Cerebellar cortex (tissue), 1 donor: ENCODE measurements at places on chromosomes 13 and 19.
A peak's percentile ranks its signal among the peaks of the same experiment; 100 is the strongest.

DNA sequence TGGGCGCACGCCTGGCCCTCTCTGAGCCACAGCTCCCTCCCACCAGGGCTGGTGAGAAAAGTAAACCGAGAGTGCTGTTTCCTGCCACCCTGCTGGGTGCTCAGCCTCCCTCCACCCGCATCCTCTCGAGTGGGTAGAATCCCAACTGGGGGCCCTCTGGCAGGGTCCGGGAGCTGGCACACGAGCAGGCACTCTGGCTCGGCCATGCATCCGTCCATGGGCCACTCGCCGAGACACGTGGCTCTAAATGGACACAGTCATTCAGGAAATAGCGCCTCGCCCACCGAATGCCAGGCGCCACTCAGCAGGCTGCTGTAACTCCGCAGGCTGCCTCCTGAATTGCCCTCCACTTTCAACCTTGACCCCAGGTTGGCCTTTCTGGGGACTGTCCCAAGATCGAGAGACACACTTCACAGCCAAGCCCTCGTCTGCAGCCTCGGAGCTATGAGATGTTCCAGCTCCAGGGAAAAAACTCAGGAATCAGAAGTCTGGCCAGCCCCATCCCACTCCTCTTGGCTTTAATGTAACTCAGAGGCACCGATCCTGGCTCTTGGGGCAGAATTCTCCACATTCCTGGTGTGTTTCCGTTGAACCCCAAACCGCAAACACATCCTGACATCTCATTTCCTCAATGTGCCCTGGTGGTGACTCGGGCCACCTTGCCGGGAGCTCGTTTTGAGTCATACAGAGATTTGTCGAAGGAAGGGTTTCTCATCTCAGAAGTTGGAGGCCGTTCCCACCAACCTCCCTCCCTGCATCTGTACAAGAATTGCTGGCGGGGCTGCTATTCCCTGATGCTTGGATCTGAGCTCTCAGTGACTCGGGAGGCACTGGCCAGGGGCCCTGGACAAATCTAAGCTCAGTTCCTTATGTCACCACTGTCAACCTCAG, 14.1 kb downstream of the KLF2 start:
- no peak for DNase-seq

DNA sequence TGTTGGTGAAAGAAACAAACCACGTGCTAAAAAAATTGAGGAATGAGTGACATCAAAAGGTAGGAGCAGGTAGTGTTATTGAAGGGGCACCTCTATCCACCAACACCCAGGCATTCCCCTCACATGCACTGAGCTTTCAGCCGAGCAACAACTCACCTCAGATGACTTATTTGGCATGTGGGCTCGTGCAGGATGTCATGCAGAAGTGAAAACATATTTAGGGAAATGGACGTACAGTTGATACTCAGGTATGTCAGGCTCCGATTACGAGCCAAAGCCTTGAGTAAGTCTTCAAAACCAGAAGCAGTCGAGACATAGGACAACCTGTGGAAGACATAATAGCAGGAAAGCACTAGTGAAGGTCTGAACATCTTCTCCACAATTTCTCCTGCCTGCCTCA, 30.4 kb downstream of the NLRP11 start:
- no peak for DNase-seq

- DNase-seq, result no peak
Observed at GRCh38 chr13:112725346-112726015, 35.6 kb downstream of the ATP11A start.

DNA sequence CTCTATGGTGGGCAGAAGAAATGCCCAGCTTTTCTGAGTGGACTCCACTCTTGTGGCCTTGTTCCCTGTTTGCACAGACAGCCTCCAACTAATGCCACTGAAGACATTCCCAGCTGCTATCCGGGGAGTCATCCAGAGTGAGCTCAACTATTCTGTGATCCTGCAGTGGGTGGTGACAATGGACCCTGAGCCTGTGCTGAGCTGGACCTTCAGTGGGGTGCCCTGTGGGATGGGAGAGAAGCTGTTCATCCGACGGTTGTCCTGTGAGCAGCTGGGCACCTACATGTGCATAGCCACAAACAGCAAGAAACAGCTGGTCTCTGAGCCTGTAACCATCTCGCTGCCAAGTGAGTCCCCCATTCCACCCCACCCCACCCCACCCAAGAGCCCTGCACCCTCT, 10.3 kb downstream of the IGSF23 start:
- DNase-seq, result no peak

DNA sequence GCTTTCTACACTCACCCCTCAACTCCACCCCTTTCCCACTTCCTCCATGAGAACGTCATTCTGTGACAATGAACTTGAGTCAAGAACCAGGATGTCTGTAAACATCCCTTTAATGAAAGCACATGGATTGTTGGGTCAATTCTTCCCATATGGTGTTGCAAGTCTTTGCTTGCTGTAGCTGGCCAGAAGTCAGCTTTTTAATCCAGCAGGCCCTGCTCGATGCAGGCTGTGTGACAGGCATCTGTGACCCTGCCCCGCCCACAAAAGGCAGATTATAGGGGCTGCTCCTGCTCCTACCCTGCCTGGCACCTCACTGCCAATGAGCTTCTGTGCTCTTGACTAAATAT, 78.0 kb downstream of the STARD13 start:
- no peak for DNase-seq

DNA sequence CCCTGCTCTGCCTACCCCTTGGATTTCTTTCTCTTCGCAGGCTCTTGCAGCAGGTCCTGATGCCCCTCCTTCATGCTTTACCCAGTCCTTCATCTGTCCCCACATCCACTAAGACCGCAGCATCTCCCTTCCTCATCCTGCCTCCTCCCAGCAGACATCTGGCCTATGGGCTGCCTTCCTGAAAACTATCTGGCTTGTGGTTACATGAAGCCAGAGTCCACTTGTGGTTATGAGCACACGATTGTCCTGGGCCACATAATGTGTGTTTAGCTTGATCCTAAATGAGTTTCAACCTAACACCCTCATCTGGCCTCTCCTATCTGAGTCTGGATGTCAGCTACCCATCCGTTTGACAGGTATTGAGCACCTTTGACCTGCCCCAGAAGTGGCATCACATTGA, 5.5 kb upstream of the ZNF175 start:
- no peak for DNase-seq

DNA sequence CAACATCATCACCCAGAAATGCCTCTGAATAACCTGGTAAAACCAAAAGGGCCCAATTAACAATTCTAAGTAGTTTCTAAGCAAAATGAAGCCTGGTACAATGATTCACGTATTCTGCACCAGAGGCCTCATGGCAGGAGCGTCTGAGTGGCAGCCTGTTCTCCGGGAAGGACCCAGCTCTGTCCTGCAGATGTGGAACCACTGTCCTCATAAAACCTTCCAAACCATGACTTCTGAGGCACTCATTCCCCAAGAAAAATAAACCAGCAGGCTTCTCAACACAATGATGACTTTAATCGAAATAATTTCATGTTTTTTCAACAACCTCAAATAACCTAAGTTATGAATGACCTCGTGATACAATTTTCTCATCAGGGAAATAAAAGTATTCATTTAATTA, 89.9 kb downstream of the STK24 start:
- DNase-seq, result no peak

DNA sequence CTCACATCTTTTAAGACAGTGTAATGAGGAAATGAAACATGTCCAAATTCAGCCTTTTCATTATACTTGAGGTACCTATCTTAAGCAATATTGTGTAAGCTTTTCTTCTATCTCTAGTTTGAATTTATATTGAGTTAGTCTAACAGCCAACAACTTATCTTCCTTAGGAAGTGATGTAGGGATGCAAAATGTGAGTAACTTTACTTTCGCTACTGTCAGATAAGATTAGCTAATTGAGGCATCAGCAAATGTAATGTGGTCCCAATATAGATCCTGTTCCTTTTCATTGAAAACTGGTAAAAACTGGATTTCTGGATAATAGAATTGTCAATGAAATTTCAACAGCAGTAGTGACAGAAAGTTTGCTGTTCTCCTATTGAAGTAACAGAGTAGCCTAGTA, 902.2 kb downstream of the GPC5 start:
- DNase-seq, result no peak

- DNase-seq, result peak; percentile 8
Observed at GRCh38 chr13:37869756-37870488, at the start of gene TRPC4. TRPC4 (minus strand) TSS chr13:37869772; CDS start chr13:37783333, 86,439 bp downstream.

DNA sequence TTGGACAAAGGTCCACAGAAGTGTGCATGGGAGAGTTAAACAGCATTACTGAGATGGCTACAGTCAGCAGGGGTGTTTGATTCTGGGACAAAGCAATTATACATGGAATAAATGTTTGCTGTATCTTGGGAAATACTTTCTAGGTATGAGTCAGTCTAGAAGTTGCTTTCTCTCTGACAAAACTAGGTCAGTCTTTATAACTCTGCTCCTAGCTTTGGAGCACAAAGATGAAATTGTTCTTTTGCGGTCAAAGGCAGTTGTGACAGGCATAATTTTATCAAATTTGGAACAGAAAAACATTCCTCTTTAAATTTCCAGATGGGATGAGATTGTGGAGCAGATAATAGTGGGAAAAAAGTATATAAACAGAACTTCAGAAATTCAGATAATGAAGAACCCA, 1045.4 kb upstream of the MIR17HG start:
- DNase-seq, result no peak

DNA sequence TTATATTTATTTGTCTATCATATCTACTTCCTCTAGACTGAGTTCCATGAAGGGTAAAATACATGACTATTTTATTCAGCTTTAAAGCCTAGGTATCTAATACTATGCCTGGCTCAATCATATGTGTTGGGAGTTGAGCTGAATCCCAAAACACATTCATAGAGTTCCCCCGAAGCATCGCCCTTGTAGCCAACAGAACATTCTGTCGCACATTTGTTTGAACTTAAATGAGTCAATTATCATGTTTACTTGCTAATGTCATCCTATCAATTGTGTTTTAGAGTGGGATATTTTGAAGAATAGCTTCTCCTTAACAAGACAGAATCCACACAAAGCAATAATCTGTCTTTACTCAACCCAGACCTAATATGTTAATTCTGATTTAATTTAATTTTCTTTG, 252.4 kb downstream of the HS6ST3 start:
- DNase-seq, result no peak

DNA sequence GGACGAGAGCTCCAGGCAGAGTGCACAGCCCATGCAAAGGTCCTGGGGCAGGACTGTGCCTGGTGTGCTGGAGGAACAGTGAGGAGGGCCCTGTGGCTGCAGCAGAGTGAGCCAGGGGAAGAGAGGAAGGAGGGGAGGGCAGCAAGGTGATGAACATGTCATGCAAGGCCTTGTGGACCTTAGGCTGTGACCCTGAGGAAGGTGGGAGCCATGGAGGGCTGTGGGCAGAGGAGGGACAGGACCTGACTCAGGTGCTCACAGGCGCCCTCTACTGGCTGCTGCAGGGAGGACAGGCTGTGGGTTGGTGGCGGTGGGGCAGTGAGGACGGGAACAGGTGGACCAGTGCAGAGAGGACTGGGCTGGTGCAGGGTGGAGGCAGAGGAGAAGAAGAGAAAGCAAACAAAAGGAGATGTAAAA, 170.3 kb downstream of the PTPRS start:
- DNase-seq, result no peak

DNA sequence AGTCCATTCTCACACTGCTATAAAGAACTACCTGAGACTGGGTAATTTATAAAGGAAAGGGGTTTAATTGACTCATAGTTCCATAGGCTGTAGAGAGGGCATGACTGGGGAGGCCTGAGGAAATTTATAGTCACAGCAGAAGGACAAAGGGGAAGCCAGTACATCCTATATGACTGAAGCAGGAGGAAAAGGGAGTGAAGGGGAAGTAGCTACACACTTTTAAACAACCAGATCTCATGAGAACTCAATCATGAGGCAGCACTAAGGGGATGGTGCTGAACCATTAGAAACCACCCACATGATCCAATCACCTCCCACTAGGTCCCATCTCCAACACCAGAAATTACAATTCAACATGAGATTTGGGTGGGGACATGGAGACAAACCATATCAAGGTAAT, 209.1 kb downstream of the DIAPH3 start:
- DNase-seq, result no peak

DNA sequence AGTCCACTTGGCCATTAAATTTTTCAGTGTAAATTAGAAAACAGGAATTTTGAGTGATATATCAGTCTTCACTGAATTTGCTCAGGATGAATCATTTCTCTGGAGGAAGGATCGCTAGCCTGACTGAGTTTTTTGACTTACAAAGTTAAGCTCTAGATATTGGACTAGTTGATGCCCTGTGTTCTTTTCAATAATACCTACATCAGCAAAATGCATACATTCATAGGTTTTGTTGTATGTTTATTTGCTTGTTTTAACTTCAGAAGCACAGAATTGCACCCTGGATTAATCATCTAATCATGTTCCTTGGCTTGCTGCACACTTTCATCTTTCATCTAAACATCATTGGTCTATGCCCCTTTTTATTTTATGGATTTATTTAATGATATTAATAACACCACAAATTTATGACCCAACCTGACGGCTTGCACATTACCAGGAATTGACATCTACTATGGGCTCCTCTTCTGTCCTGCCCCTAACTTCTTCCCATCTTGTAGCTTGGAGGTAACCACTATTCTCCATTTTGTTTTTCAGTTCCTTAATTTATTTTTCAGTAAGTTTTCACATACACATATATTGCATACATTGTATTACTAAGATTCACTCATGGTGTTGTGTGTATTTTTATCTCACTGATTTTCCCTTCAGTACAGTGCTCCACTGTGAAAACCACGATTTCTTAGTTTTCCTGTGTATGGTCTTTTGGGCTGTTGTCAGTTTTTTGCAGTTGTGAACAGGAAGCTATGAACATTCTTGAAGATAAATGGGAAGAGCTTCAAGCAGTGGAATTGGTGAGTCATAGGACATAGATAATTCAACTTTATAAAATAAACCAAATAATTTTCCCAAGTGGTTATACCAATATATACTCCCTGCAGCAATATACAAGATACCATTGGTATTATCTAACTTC, 23.3 kb downstream of the COMMD6 start:
- DNase-seq, result no peak

- DNase-seq, result no peak
Observed at GRCh38 chr19:6239871-6240676, 39.7 kb downstream of the MLLT1 start.

GRCh38 chr13:44969551-44970484, 19.5 kb downstream of the NUFIP1 start:
- DNase-seq, result peak; percentile 84

DNA sequence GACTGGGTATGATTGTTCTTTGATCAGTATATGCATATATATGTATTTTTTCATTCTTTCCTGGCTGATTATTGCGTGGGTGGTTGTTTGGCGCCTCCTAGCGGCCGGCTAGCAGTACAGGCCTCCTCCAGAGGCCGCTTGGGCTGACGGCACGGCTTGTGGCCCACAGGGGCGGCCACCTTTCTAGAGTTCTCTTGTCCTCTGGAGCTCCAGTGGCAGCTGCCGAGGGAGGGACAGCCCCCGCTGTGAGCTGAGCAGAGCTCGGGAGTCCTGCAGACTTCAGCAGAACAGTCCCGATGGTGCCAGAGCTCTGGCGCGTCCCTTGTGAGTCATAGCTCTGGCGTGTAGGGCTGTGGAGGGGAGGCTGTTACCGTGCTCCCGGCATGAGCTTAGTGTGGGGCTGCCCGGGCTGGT, 22.5 kb upstream of the ZNF429 start:
- DNase-seq, result no peak

- no peak for DNase-seq
Observed at GRCh38 chr19:10112037-10112761, 706 bp downstream of the P2RY11 start.

GRCh38 chr13:51729866-51730553, 74.0 kb downstream of the DHRS12 start:
- DNase-seq, result no peak

GRCh38 chr13:21938168-21938567, 267.3 kb downstream of the FGF9 start:
- no peak for DNase-seq
